ENCODE measurements at places on chromosomes 3 and 15. TPM values are rescaled to one million over a fixed set of nuclear protein-coding genes. Genes with fewer than 3 reads are reported as not detected.

DNA sequence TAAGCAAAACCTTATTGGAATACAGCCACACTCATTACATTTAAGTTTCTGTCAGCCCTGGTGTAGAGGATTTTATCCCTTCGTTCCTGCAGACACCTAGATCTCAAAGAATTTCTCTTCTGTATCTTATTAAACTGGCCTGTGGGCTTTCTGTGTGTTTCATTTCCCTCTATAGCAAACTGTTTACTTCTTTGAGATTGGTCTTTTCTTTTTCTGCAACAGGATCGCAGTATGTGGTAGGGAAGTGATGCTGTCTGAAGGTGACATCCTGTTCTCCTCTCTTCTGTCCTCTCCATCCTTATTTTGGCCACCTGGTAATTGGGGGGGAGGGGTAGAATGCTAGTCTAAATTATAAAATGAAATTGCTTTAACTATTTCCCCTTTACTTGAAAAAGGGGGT is 25.5 kb downstream of the ATP1B3 start:
- no peaks in the 10 kb centered on the region for H3K4me1 ChIP-seq
- no peak overlapping the region for H3K4me3 ChIP-seq
- no peak for DNase-seq

Gene CCDC54
- polyA plus RNA-seq: not detected

GRCh38 chr15:42358141-42358540 is 1.2 kb upstream of the CAPN3 start:
- H3K36me3 ChIP-seq: no peaks in the 10 kb centered on the region
- no peak for DNase-seq
- no peak overlapping the region for H3K4me3 ChIP-seq
- no peak overlapping the region for H3K27ac ChIP-seq
- peaks cover 14% of the 10 kb centered on the region for H3K4me1 ChIP-seq
- no peaks in the 10 kb centered on the region for H3K27me3 ChIP-seq

- H3K4me3 ChIP-seq: peak within 1 kb of the TSS; percentile 84
- H3K36me3 ChIP-seq: no peaks in the 10 kb centered on the region
These were observed at the start of gene STAC for GRCh38 chr3:36380221-36381031. STAC (plus strand) TSS chr3:36380504; CDS start chr3:36380644, 140 bp downstream.

GRCh38 chr3:107927361-107928083 is 163.3 kb downstream of the CD47 start:
- H3K4me1 ChIP-seq: peaks cover 3% of the 10 kb centered on the region
- H3K4me3 ChIP-seq: peak overlapping the region; percentile 64
- H3K36me3 ChIP-seq: no peaks in the 10 kb centered on the region

Measured in GM23338 (cell line).